Stimulated activated effector memory CD8-positive, alpha-beta T cell treated with anti-CD3 and anti-CD28 coated beads, Interleukin-12 subunit alpha, Interleukin-12 subunit beta, amount 100 ng/mL, for 72 hours (primary cell): ENCODE measurements at places on chromosomes 3 and 15.

DNA sequence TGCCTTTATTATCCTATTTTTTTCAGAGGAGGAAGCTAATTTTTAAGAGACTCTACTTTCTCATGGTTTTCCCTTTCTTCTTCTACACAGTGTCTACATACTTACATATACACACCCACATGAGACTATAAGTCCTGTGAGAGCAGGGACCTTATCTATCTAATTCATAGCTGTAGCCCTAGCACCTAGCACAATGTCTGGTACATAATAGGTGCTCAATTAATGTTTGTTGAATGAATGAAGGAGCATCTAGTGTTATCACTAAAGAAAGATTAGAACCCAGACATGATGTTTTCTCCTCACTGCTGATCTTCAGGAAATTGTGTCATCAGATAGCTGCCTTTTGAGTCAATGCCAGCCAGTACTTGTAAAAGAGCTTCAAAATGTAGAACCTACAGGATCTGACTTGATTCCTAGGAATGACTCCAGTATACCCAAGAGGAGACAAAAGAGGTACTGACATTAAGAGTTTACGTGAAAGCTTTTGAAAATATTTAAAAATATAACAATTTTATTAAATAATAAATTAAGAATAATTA lies 2.5 kb downstream of the SCG5 start:
- DNase-seq, result no peak

- DNase-seq, result no peak
Observed at GRCh38 chr15:35624881-35625280, 78.9 kb upstream of the DPH6 start.

- DNase-seq, result no peak
Observed at GRCh38 chr3:81581966-81582599, 179.4 kb downstream of the GBE1 start.

DNA sequence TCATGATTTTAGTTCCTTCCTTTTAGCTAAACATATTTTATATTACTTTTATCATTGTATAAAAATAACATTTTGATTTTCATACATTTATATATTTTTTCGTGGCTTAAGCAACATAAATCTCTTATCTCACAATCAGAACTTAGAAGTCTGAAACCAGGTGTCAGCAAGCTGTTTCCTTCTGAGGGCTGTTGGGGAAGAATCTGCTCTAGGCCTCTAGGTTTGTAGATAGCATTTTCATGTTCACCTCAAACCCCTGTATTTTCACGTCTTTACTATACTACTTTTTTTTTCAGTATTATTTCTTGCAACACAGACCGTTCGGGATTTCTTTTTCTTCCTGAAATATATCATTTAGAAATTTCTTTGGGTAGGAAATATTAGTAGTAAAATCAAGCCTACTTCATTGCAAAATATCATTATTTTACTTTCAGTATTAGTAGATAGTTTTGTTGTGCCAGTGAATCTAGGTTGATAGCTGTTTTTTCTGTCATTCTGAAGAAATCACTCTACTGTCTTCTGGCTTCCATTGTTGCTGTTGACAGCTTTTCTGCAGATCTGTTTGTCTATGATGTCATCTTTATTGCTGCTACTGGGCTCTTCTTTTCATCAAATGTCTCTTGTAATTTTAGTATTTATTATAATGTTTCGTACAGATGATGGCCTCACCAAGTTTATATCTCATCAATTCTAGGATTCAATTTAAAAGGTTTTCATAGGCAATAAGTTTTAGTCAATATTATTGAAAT lies 756.3 kb downstream of the VGLL3 start:
- DNase-seq, result no peak

- no peak for DNase-seq
Observed at GRCh38 chr3:155001289-155002010, 78.7 kb upstream of the MME start.

- DNase-seq, result no peak
Observed at GRCh38 chr3:172980849-172981248, 160.2 kb downstream of the SPATA16 start.

GRCh38 chr15:97027772-97028171 lies 697.3 kb downstream of the NR2F2 start:
- no peak for DNase-seq

DNA sequence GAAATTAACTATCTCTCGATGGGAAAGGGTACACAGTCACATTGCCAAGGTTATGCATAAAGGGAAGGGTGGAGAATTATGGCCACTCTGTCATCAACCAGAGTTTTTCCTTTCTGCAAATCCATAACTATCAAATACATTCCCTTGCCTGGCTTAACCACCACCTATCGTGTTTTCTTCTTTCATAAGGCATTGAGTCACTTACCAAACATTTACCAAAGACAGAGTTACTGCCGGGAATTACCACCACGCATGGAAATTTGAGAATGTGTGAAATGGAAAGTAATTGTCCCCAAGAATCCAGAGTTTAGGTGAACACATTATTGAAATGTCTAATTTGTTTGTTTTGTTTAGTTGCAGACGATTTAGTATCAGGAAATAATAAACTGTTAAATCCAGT lies 134.3 kb upstream of the LRRN1 start:
- DNase-seq, result no peak

GRCh38 chr3:61701011-61701410 lies 139.6 kb downstream of the PTPRG start:
- no peak for DNase-seq

DNA sequence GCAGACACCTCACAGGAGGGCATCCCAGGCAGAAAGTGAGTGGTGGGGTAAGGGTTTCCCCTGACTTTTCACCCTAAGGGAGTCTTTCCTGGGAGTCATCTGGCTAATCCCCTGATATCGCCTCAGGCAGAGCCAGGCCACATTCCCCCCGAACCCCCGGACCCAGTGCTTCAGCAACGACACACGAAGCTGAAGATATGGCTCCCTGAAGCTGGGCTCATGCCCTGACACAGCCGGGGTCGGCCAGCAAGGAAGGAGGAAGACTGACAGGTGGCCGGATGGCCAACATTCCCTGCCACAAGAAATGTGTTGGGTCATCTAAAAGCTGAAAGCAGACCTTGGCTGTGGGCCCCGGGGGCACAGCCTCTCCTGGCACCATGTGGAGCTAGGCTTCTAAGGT lies 14.4 kb downstream of the CHST13 start:
- DNase-seq, result no peak

- no peak for DNase-seq
Observed at GRCh38 chr3:105157067-105157765, 209.5 kb upstream of the ALCAM start.

DNA sequence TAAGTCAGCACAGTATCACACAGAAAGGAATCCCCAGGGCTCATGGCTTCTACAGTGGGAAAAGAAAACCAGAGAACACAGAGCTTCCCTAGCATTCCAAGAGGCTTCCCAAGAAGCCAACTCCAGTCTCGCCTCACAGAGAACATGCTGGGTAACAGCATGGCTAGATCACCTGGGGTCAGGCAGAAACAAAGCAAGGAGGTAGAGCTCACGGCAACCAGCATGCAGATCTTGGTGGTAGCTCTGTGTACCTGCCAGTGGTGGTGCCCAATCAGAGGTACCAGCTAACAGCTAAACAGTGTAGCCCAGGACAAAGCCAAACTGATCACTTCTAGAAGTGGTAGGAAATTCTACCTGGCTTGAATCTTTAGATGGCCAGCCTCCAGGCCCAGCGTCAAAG lies 31.3 kb downstream of the POLQ start:
- DNase-seq, result no peak
